ENCODE measurements at places on chromosomes 4 and X.

GRCh38 chr4:40699648-40700047 is 50.1 kb upstream of the NSUN7 start:
- peak; percentile 51 for DNase-seq

GRCh38 chrX:127577884-127578283 is 474.3 kb downstream of the ACTRT1 start:
- DNase-seq: no peak

GRCh38 chrX:122863067-122863466 is 321.0 kb upstream of the GRIA3 start:
- DNase-seq: no peak

- no peak for DNase-seq
Observed at GRCh38 chr4:1576304-1576960, 107.7 kb downstream of the FAM53A start.

DNA sequence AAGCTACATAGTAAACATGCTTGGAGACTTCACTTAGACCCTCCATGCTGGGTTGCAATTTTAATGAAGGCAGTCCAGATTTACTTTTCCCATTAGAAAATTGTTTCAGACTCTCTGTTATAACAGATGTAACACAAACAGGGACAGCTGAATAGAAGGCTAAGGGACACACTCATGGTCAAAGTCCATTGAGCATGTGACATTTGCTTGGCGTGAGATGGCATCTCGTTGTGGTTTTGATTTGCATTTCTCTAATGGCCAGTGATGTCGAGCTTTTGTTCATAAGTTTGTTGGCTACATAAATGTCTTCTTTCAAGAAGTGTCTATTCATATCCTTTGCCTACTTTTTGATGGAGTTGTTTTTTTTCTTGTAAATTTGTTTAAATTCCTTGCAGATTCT is 358.2 kb upstream of the CLNK start:
- DNase-seq: no peak

DNA sequence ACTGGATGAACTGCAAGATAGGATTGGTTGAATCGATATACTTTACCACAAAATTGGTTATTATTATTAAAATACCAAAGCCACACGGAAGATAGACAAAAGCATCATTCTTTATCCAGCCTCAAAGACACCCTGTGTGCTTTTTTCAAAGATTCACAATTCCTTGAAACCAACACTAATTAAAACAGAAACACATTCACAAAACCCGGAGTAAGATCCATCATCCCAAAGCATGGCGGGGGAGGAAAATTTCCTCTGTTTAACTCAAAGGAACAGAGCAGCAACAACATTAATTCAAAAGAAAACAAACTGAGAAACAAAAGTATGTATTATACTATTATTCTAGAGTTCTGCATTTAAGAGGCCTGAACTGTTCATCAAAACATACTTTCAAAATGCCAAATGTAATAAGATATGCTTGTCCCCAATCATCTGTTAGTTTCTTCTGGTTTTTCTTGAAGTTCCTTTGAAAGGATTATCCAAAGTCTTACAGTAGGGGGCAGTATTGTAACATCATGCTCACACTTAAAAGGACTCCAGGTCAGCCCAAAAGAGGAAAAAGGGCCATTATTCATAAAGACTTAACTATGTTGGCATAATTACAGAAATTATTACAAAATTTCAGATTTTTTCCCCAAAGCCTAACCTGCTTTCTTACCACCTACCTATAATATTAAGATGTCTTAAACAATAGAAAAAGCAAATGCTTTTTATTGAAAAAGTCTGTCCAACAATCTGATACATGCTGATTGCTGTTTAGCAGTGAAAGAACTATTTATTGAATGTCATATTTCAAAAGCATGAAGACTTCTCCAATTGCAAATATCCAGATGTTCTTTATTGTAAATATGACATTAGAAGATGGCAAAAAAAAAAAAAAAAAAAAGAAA is 168.7 kb downstream of the SCFD2 start:
- peak; percentile 72 for DNase-seq

DNA sequence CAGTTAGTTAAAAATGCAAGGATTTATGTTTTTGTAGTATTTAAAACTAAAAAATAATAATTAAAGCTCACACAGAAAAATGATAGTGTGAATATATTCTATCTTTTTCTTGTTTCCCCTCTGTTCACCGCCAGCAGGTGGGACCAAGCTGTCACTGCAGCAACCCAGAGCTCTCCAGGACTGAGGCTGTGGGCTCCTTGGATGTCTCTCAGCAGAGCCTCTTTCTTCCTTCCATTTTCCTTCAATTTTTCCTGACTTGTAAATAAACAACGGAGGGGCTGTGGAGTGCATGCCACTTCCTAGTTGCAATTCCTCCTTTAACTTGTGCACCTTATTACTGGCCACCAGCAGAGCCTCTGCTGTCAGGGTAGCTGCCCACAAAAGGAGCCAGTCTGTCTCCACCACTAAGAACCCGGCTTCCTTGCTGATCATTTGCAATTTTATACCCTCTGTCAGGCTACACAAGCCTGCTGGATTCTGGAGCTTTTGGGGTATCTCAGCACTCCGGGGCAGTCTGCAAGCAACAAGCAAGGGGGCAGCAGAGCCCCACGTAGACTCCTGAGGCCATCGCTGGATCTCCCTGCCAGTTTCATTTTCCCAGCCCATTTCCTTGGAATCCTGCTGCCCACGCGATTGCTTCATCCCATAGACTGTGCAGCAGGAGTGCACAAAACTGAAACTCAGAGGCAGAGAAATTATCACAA is 1467.4 kb downstream of the C4orf33 start:
- peak; percentile 91 for DNase-seq

DNA sequence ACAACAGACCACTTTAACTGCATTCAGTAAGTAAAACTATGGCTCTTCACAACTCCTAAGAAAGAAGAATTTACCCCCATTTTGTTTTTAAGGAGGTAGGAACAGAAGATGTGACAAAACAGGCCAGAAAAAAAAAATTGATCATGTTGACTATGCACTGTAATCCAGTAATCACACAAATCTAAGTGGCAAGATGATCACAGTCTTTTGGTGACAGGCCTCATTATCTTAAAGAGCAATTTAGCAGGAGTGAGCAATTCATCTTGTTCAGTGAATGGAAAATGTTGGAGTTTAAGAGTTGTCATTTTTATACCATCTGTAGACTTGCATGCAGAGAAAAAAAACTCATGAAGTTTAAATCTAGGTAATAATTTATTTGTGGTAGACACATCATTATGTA is 115.1 kb downstream of the SLC39A8 start:
- DNase-seq: no peak

DNA sequence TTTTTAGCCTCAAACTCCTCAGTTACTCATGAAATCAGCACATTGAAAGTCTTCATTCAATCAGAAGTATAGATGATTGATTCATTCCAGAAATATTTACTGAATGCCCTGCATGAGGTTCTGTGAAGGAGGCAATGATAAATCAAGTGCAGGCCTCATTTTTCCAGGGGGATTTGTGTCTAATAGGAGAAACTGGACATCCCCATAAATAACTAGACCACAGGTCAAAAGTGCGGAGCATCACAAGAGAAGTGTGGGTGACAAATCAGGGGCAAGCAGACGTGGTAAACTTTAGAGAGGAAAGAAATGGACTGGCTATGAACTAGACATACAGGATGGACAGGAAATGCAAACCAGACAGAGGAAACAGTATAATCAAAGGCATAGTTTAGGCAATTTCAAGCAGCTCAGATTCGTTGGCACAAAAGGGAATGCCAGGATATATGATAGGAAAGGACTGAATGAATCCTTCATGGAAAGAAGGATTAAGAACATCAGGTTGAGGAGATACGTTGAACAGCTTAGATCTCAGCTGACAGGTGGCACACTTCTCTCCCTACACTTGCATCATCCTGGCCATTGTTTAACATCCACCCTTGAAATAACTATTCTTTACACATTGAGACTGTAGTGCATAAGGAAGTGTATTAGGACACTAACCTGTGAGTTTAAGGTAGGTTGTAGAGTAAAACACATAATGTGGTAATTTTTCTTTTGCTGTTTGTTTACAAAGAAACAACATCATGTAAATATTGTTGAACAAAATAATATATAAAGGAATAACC is 69.6 kb upstream of the RASGEF1B start:
- DNase-seq: no peak

DNA sequence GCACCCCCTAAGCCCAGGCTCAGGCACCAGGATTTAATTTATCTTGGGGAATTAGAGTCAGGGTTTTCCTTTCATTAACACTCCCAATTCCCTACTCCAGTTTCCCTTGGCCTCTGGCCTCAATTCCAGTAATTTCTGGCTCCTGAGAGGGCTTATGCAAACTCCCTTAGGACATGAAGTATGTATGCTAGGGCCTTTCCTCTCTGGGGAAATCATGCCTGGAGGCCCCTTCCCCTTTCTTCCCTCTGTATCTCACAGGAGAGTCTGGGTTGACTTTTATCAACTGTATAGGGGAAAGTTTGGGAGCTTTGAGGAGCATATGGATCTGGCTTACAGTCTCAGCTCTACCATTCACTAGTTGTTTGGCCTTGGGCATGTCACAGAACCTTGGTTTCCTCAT is 169.5 kb downstream of the SHROOM4 start:
- no peak for DNase-seq
